HAP-1 (cell line): ENCODE measurements at places on chromosomes 16 and 17.

DNA sequence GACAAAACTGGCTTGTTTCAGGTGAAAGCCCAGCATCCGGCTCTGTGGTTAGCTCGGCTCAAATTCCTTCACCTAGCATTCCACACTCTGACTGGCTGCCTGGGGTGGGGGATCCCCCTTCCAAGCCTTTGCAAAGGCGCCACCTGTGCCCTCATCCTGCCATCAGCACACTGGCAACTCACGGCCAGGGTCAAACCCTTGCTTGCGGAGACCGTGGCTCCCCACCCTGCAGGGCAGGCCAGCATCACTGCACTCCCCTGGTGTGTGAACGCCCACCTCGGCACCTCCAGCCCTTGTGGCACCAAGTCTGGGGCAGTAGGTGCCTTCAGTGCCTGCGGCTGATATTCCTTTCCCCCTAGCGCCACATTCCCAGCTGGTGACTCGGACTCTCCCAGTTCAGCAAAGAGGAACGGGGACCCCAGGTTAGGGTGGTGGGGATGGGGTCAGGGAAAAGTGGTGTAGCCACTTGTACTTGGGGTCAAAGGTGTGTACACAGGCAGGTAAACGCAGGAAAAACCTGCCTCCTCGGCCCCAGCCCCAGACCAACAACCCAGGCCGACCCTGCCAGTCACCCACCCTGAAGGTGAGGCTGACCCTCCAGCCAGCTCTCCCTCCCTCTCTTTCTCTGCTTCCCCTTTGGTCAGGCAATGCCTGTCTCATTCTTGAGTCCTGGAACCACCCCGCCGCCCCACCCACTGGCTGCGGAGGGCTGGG is 1.1 kb downstream of the FLII start:
- DNase-seq: no peak

DNA sequence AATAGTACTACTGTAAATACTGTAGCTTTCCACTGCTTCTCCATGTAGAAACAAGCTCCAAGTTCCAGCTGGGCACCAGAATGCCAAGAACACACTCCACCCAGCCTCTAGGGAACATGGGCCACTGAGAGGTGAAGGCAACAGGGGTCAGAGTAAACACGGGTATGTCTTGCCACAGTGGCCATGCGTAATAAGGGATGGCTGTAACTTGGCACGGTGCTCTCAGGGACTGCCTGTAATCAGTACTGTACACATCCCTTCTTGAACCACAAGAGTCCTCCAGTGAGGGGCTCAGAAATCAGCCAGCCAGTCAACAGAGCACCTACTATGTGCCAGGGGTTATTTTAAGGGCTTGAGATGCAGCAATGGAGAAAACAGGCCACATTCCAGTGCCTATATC is 10.8 kb downstream of the LRRC59 start:
- DNase-seq: no peak

- no peak for DNase-seq
Measured at GRCh38 chr17:42873315-42873714, 22.3 kb downstream of the AOC3 start.

- DNase-seq: no peak
Measured at GRCh38 chr17:39632153-39632941, 4.6 kb upstream of the STARD3 start.

DNA sequence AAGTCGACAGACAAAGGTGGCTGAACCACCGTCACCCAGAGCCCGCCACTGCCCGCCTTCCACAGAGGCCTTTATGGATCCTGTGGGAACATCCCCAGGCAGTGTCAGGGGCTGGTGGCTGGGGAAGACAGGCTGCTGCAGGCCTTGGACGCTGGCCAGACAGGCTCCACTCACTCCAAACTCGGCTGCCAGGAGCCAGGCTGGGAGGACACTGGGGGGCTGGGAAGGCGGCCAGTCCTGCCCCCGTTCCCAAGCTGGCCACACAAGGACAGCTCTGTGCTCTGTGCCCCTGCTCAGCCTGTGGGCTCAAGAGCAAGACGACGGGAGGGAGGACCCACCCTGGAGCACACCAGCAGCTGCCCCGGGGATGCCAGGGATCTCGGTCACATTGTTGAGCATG is 7.6 kb upstream of the LCAT start:
- DNase-seq: no peak

- no peak for DNase-seq
Measured at GRCh38 chr17:81151278-81151677, 14.0 kb upstream of the PVALEF start.

GRCh38 chr17:50949989-50950877 is 84.1 kb upstream of the TOB1 start:
- DNase-seq: peak; percentile 74

DNA sequence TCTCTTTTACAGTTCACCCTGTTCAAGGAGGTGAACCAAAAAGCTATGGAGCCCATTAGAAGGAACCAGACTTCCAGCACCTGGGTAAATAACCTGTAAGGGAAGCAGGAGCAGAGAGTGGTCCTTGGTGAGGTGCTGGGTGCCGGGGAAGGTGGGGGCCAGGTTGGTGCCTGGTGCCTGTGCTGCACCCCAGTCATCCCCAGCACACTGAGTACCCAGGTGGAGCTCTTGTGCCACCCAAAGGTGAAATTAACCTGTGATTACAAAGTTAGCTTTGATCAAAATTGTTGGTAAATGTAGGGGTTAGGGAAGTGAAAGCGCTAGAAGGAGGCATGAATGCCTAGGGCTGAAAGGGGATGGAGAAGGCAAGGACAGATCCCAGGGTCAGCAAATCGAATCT is 58.6 kb downstream of the CDRT4 start:
- DNase-seq: no peak

GRCh38 chr17:82098939-82099763 is 1.1 kb upstream of the FASN start:
- DNase-seq: no peak

DNA sequence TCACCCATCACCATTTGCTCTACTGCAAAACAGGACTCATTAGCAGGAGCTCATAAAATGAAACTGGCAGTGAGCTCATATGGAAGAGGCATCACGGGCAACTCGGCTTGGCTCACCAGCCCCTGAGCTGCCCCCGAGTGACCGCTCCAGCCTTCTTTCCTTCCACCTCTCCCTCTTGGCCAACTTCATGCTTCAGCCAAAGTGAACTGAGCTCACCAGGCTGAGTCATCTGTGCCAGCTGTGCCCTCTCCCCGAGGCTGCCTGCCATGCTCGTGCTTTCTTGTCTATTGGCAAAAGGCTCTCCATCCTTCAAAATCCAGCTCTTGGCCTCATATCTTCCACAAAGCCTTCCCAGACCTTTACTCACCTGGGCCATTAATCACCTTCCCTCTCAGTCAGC is 391.4 kb downstream of the WWOX start:
- no peak for DNase-seq

- no peak for DNase-seq
Measured at GRCh38 chr16:9594946-9595345, 503.5 kb downstream of the HAPSTR1 start.

GRCh38 chr16:4410335-4411075 is 5.9 kb downstream of the CORO7 start:
- peak; percentile 21 for DNase-seq

DNA sequence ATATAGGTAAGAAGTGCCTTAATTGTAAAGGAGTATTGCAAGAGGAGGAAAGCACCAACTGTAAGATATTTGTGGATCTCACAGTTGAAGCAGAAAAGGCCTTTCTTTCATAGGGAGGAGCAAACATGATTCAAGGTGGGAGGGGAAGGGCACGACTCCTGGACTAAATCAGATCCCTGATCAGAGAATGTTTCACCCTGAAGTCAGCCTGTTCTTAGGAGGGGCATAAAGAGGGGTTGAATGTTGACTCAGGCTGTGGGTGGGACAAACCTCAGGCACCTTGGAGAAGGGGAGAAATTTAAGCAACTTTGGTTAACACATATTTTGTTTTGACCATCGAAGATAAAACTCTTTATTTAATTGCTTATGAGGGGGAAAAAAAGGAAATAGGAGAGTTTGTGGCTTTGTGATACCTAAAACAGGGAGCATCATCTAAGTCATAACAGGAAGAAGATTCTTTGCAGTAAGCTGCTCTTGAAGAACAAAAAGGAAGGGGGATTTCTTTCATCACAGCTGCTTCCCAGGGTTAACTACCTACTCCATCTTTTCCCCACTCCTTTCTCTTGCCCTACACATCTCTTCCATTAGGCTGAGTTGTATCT is 158.6 kb upstream of the ZNF267 start:
- no peak for DNase-seq

DNA sequence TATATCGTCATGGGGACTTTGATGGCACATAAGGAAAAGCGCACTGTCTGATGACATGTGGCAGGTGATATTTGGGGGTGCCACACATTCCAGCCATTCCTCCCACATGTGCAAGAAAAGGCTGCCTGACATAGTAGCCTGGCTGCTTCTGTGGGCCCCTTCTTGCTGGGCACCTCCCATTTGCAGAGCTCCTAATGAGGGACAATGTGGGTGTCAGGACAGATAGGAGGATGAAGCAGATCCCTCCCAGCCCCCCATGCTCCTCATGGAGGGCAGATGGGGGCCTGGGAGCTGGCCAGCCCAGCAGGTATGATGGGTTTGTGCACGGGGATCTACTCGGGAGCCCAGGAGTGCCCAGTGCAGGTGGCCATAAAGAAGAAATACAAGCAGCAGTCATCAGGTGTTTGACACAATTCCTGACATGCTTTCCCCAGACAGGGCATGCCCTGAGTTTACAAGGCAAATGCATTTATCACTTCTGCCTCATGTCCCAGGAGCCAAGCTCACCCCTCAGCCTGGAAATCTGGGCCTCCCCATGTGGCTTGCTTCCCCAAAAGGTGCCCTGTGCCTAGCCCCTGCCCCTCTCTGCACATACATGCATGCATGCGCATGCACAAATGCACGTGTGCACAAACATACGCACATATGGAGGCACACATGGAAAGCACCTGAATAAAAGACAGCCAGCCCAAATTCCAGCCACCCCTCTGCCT is 260.6 kb upstream of the RPL38 start:
- DNase-seq: no peak

- DNase-seq: no peak
Measured at GRCh38 chr17:3385869-3386816, at the start of gene OR3A2. TSS of gene OR3A2 (minus strand) at chr17:3386308.

- peak; percentile 83 for DNase-seq
Measured at GRCh38 chr16:2194166-2194834, 2.1 kb downstream of the CASKIN1 start.

- DNase-seq: peak; percentile 34
Measured at GRCh38 chr17:53950207-53950857, 127.6 kb downstream of the KIF2B start.

DNA sequence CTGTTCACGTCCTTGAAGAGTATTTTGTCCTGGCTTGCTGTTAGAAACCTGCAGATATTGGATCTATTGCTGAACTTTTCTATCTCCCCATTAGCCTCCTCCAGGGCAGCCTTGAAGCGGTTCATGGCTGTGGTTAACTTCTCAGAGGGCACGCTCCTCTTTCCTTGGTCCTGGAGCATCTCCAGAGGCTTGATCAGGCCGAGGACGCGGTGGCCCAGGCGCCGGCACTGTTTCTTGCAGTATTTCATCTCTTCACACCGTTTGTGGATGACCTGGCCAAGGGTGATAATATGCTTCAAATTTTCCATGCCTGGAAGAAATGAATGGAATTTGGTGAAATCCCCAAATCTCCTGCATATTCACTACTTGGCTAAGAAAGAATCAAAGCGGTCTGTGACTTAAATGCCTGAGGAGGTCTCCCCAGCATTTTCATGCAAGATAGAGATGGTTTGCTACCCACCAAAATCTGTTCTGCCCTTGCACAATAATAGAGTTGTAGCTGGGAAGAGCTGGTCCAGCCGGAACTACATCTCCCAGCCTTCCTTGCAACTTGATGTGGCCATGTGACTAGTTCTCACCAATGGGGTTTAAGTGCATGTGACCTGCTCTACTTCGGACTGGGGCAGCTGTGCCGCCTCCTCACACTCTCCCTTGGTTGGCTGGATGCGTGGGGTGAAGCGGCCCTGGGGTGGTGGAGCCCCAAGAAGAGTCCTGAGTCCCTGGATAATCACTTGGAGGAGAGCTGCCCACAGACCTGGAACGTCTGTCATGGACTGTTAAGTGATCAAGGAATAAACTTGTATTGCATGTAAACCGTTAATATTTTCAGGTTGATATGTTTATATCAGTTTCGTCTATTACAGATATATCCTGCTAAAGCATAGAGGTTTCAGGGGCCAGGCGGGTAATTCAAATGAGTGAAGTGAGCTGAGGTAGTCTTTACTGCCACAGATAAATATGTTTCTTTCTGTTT is 4.9 kb downstream of the MLKL start:
- peak; percentile 84 for DNase-seq
